ENCODE measurements at places on chromosomes 5 and 9. TPM values are rescaled to one million over a fixed set of nuclear protein-coding genes. Genes with fewer than 3 reads are reported as not detected.

DNA sequence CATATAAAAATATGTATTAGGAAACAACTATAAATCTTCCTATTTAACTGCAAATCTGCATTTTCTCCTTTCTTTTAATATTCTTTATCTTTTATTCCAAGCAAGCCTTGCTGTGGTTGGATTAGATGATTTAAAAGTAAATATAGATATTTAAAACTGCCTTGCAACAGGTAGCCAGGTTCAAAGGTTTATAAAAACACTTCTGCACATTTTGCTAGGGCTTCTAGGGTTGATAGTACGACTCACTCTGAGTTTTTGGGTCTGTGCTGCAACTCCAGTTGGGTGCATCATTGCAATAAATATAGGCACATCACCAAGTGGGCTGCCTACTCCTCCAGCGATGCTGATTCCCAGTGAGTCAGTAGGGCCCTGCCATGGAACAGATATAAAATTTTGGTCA is 167.7 kb downstream of the MPDZ start:
- DNase-seq, result no peak

- peak; percentile 48 for DNase-seq
Measured at GRCh38 chr5:165630261-165630778, 2124.9 kb downstream of the MAT2B start.

- no peak for DNase-seq
Measured at GRCh38 chr5:38478878-38479277, 77.6 kb downstream of the LIFR start.

DNA sequence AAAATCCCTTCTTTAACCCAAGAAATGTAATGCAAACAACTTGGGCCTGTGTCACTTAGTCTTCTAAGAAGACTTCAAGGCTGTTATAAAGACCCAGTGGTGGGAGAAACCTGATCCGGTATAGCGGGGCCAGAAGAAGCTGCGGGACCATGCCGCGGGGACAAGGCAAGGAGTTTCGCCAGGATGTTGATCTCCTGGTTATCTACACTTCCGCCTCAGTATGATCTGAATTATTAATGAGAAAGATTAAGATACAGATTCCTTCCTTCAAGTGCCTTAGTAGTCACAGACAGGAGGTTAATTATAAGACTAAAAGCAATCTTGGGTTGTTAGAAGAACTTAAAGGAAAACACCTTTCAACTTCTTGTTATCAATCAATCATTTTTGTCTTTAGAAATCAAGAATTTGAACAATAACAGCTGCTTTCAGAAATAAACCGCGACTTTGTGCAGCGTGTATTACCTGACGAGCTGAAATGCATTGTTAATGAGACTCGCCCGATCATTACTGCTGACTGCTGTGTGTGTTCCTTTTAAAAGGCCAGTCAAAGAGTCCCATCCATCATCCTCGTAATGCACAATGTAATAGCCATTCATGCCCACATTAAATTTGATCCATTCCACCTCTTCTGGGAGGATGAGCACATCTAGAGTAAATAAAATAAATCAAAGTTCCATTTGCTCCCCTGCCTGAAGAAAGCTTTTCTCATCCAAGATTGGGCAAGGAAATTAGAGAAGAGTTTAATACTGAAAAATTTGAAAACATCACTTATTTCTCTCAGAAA is 22.2 kb downstream of the ERAP1 start:
- no peak for DNase-seq

Gene DMRT2
- 5.9 TPM for polyA plus RNA-seq

Gene PDZD2
- 19.2 TPM for polyA plus RNA-seq

Gene DPM2
- polyA plus RNA-seq, result 33.5 TPM

Gene CDKN2B-AS1
- polyA plus RNA-seq, result not detected
